ENCODE measurements at places on chromosomes 3 and 15.
A peak's percentile ranks its signal among the peaks of the same experiment; 100 is the strongest.

DNA sequence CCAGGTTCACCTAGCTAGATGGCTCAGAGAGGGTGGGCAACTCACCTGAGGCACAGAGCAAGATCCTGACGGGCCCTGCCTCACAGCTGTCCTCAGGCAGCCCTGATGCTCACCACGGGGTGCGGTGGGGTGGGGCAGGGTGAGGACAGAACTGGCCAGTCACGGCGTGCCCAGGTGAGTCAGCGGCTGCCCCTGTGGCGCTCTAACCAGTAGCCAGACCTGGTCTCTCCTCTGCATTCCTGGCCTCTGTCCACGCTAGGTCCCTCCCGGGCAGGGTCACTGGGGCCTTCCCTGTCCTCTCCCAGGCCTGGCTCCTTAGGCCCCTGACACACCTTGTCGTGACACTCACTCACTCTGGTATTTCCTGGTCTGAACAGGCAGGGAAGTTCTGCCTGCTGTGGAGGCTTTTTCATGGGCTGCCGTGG, 901 bp downstream of the ALS2CL start:
- peak; percentile 96 for DNase-seq

DNA sequence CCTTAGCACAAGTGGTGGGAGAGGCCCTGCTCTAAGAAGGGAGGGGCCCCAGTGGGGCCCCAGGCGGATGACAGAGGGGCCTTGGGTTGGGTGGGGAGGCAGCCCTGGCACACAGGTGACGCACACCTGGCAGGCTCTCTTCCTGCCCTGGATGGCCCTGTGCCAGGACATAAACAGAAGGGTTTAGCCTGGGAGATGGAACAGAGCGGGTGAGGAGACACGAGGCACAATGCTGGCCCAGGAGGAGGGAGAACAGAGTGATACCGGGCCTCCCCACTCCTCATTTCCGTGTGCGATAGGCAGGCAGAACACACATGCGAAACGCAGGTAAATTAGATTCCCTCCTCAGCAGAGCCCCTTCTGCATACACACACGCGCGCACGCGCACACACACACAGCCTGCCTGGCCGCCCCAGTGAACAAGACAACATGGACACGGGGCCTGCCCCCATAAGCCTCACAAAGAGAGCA, 39.8 kb downstream of the IDH2 start:
- DNase-seq: no peak

GRCh38 chr3:117814975-117815374, 1105.4 kb downstream of the TUSC7 start:
- no peak for DNase-seq

- no peak for DNase-seq
Observed at GRCh38 chr3:128489674-128489926, 3.4 kb downstream of the GATA2 start.

DNA sequence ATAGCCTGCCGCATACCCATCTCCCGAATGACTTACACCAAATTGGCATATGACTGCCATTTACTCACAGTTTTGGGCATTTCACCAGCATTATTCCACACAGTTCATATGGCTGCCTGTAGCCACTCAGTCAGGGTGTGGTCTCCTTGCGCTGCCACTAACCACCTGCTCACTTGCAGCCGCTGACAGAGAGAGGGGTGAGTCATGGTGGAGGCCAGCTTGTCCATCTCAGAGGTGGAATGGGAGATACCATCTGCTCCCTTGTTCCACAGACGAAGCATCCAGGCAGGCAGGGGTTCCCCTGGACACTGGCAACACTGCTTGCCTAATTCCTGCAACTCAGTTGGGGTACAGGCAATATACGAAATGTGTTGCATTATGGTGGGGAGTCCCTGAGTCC, 15.6 kb downstream of the CCRL2 start:
- DNase-seq: peak; percentile 77

DNA sequence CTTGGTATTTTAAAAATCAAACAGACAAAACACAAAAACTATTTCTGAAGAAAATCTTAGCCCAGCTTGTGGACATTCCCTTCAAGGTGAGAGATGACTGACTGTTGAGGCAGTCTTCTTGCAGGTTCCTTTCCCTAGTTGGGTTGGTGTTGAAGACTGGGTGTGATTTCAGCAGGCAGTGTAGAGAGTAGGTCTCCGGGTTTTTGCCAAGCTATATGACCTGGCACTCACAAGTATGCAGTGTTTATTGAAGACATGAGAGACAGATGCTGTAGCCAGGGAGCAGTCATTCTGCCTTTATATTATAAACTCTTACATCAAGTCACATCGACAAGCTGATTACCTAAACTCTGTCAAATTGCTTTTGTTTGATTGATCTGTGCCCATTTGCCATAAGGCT, 17.5 kb downstream of the SENP8 start:
- no peak for DNase-seq

DNA sequence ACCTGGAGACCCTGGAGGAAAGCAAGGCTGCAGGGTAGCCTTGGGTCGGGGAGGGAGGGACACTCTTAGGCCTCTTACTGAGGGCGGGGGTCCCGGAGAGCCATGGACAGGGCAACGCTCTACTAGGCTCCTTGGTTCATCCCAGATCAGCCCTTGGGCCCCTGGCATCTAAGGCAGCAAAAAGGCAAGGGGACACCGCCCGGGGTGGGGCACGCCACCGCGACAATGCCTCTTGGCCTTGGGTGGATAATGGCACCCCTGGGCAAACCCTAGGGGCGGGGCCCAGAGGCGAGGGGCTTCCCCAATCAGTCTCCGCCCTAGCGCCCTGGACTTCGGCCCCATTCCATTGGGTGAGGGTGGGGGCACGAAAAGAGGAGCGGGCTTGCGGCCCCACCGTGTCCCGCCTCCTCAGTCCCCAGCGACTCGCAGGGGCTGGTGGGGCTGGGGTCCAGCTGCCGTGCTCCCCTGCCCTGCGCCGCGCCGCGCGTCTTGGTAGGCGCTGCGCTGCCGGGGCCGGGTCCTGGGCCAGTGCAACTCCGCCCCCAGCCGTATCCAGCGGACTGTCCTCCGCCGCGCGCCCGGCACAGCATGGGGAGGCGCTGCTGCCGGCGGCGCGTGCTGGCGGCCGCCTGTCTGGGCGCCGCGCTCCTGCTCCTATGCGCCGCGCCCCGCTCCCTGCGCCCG, at the start of gene CHST13:
Gene CHST13, plus strand, starts transcription at position 411 of the 684 bp plus-strand sequence. Its CDS starts 178 bp downstream, at position 589.
- no peak for DNase-seq

DNA sequence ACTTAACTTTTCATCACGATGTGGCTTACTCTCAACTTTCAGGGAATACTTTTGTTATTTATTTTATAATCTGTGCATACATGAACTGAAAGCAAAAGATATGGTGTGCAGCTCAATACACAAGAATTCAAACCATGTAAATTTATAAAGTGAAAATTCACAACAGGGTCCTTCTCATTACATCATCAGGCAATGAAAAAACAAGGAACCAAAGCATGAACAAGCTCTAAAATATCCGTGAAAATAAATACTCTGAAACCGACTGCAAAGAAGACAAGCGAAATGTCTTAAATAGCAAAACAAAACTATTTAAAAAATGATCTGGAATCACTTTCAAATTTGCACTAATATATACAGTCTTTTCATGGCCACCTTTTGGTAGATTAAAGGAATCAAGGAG, 28.9 kb downstream of the GNB5 start:
- DNase-seq: no peak

DNA sequence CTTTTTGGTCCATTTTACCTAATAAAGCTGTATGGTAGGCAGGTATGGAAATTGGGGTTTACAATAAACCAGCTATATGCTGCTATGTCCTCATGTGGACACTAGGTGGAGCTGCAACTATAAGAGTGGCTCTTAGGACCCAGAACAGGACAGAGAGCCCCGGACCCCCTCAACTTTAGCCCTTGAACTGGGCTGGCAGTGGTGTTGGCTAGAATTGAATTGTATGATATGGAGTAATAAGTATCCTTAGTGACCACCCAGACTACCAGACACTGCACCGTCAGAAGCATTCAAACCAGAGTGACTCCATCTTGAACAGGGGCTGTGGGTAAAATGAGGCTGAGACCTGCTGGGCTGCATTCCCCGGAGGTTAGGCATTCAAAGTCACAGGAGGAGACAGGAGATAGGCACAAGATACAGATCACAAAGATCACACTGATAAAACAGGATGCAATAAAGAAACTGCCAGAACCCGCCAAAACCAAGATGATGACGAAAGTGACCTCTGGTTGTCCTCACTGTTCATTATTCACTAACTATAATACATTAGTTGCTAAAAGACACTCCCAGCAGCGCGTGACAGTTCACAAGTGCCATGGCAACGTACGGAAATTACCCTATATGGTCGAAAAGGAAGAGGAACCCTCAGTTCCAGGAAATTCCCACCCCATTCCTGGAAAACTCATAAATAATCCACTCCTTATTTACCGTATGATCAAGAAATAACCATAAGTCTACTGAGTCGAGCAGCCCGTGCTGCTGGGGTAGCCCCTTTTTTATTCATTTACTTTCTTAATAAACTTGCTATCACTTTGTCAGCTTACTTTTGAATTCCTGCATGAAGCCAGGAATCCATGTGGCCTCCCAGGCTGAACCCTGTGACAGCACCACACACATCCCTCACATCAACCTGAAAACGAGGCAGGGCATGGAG, 68.7 kb upstream of the BLM start:
- DNase-seq: no peak

GRCh38 chr15:63986751-63987341, 59.4 kb downstream of the DAPK2 start:
- DNase-seq: no peak

DNA sequence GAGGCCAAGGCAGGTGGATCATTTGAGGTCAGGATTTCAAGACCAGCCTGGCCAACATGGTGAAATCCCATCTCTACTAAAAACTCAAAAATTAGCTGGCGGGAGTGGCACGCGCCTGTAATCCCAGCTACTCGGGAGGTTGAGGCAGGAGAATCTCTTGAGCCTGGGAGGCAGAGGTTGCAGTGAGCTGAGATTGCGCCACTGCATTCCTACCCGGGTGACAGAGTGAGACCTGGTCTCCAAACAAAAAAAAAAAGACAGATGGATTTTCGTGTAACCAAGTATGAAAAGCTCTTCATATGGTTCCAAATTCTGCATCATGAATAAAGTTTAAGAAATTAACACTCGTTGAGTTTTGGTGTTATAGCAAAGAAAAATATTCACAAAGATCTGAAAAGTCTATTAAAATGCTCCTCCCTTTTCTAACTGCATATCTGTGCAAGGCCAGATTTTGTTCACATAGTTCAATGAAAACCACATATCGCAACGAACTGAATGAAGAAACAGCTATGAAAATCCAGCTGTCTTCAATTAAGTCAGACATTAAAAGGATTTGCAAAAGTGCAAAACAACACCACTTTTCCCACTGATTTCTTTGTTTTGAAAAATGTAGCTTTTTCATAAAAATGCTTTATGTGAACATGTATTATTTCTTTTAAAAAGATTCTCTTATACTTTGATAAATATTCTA, 23.8 kb upstream of the FBLN2 start:
- DNase-seq: no peak

GRCh38 chr15:47974724-47975123, 146.1 kb upstream of the SLC24A5 start:
- no peak for DNase-seq

DNA sequence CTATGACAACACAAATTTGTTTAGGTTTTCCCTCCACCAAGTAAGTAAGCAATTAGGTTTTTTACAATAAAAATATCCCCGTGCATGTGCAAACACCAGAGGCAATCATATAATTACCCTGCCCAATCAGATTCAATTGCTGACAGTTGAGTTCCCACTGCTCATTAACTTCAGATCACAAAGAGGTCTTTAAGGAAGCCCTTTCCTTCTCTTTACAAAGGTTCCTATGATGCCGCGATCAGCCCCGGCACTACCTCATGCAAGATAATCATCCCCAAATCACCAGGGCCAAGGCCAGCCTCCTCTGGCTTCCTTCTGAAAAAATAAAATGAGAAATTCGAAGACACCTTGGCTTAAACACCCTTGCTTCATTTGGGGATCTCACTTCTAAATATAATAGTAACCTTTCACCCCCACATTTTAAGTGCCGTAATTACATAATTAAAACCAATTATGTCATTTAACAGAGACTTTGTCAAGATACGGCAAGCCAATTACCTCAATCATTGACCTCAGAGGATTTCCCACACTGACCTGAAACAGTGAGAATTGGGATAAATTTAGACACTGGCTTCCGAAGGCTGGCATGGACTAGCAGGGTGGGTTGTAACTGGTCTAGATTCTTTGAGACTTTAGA, 121.3 kb upstream of the WNT5A start:
- DNase-seq: no peak

- DNase-seq: no peak
Observed at GRCh38 chr3:137760341-137761098, 3.6 kb upstream of the SOX14 start.

DNA sequence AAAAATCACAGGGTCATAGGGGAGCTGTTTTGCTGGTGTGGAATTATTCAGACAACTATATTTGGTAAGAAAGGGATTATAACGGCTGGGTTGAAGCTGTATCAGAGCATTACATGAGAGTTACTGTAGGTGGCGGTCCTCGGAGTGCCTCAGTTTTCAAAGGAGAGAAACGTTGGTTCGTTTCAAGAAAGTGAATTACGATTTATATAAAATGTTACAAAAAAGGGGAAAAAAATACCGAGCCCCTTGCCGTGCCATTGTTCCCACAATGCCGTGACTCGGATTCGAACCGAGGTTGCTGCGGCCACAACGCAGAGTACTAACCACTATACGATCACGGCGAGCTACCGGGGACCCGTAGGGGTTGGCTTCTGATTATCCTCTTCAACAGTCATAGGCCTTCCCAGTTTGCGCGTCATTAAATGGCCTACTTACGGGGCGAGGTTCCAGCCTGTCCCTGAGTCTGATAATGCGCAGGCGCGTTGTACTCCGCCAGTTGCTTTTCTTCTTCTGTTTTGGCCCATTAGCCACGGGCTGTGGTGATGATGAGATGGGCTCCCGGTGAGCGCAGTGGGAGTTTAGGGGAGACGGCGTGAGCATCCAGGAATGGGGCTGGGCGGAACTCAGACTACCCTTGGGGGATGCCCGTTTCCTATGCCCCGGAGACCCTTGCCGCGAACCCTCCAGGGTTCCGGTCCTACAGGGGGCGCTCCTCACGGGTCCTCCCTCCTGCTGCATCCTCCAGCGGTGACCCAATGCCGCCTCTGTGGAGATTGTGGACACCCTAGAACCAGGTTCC, 10.8 kb upstream of the SHF start:
- DNase-seq: peak; percentile 65

GRCh38 chr3:29285471-29286071, 4.7 kb downstream of the RBMS3 start:
- no peak for DNase-seq

- DNase-seq: no peak
Observed at GRCh38 chr3:146929696-146930095, 324.6 kb upstream of the PLSCR5 start.

DNA sequence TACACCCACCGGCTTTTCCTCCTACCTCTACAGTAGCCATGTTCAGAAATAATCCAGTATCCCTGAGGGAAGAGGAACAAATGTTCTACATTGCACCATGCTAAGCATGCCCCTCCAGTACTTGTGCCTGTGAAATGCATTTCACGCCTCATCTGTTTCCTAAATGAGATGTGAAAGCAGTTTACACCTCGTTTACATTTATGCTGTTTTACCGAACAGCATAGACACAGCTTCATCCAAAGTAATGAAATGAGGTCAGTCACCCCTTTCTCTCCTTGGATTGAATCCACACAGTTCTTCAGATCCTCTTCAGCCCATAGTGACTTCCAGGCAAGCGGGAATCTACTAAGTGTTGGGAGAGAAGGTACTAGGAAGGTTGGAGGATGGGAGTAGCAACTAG, 514.3 kb downstream of the PDCD6IP start:
- DNase-seq: no peak
